ENCODE measurements at places on chromosomes 1 and 21. TPM values are rescaled to one million over a fixed set of nuclear protein-coding genes. Genes with fewer than 3 reads are reported as not detected.

GRCh38 chr1:114033961-114034360 is 54.7 kb downstream of the OLFML3 start:
- H3K27ac ChIP-seq: no peak overlapping the region
- no peaks in the 10 kb centered on the region for H3K4me1 ChIP-seq
- no peak for DNase-seq
- no peaks in the 10 kb centered on the region for H3K27me3 ChIP-seq
- no peaks in the 10 kb centered on the region for H3K36me3 ChIP-seq
- no peak overlapping the region for H3K4me3 ChIP-seq

ZYG11A gene
- polyA plus RNA-seq: 0.91 TPM

DNA sequence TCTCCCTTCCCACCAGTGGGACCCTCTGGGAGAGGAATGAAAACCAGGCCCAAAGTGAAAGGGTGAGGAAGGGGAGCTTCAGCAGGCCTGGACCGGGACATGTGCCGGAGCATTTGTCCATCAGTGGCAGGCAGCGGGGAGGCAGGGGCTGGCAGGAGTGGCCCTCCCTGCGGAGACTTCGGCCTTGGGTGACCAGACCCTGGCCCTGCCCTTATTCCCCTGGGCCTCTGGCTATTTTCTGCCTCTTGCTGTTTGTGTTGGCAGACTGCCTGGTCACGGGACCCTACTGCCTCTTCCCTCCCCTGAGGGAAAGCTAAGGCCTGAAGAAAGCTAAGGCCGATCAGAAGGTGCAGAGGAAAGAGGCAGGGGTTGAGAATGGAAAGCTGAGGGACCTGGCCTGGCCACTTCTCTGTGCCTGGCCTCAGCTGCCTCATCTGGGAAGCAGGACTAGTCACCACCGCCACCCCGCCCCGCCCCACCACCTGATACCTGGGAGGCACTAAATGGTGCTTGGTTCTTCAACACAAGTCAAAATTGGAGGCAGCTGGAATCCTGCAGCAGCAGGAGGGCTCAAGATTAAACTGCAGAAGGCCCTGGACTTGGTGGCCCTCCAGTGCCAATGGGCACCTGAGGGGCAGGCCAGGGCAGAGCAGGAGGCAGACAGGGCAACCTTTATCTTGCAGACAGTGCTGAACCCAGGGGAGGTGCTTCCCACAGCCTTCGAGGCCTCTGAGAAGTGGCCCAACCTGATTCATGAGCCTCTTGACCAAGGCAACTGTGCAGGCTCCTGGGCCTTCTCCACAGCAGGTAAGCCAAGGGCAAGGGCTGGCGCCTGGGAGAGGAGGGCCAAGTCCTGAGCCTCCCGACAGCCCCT is 7.9 kb downstream of the TINAGL1 start:
- H3K27ac ChIP-seq: no peak overlapping the region
- no peak overlapping the region for H3K4me3 ChIP-seq
- no peak for DNase-seq
- H3K4me1 ChIP-seq: no peaks in the 10 kb centered on the region
- no peaks in the 10 kb centered on the region for H3K36me3 ChIP-seq

- no peaks in the 10 kb centered on the region for H3K36me3 ChIP-seq
- no peak for DNase-seq
- no peak overlapping the region for H3K27ac ChIP-seq
- no peaks in the 10 kb centered on the region for H3K4me1 ChIP-seq
- no peaks in the 10 kb centered on the region for H3K27me3 ChIP-seq
These were observed 41.8 kb upstream of the POU3F1 start for GRCh38 chr1:38088366-38088765.

OR6N2 gene
- polyA plus RNA-seq: not detected

DNA sequence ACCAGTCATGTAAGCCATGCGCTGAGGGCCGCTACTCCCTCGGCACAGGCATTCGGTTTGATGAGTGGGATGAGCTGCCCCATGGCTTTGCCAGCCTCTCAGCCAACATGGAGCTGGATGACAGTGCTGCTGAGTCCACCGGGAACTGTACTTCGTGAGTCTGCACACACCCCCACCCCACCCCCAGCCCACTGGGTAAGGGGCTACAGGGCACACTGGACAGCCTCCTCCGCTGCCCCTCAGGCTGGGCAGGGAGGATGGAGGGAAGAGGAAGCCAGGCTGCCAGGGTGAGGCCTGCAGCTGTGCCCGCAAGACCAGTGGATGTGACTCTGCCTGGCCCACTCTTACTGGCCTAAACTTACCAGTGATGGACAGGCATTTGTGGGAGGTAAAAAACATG is 49.2 kb upstream of the SARS1 start:
- H3K36me3 ChIP-seq: no peaks in the 10 kb centered on the region
- H3K4me1 ChIP-seq: no peaks in the 10 kb centered on the region
- H3K27ac ChIP-seq: no peak overlapping the region
- peaks cover 6% of the 10 kb centered on the region for H3K27me3 ChIP-seq
- H3K4me3 ChIP-seq: no peak overlapping the region

GSTM1 gene
- polyA plus RNA-seq: 0.27 TPM

MYBPHL gene
- polyA plus RNA-seq: 0.43 TPM

NMNAT1 gene
- polyA plus RNA-seq: 7.0 TPM

- H3K4me1 ChIP-seq: no peaks in the 10 kb centered on the region
- H3K27ac ChIP-seq: no peak overlapping the region
- H3K36me3 ChIP-seq: no peaks in the 10 kb centered on the region
- DNase-seq: no peak
These were observed 63.0 kb downstream of the RABGAP1L start for GRCh38 chr1:174222166-174222949.

- no peaks in the 10 kb centered on the region for H3K36me3 ChIP-seq
- H3K4me1 ChIP-seq: no peaks in the 10 kb centered on the region
- no peak overlapping the region for H3K27ac ChIP-seq
- no peaks in the 10 kb centered on the region for H3K27me3 ChIP-seq
- DNase-seq: no peak
- H3K4me3 ChIP-seq: no peak overlapping the region
These were observed 645.1 kb downstream of the ADGRL2 start for GRCh38 chr1:82445827-82446226.

HAX1 gene
- 113 TPM for polyA plus RNA-seq

- no peak for DNase-seq
- H3K4me3 ChIP-seq: no peak overlapping the region
- H3K27me3 ChIP-seq: no peaks in the 10 kb centered on the region
- no peak overlapping the region for H3K27ac ChIP-seq
- H3K36me3 ChIP-seq: no peaks in the 10 kb centered on the region
- no peaks in the 10 kb centered on the region for H3K4me1 ChIP-seq
These were observed 205.2 kb downstream of the ASTN1 start for GRCh38 chr1:176959191-176959820.

PACC1 gene
- polyA plus RNA-seq: 13.7 TPM

- peaks cover 12% of the 10 kb centered on the region for H3K36me3 ChIP-seq
- peaks cover 8% of the 10 kb centered on the region for H3K4me1 ChIP-seq
- H3K27ac ChIP-seq: no peak overlapping the region
- peaks cover 25% of the 10 kb centered on the region for H3K27me3 ChIP-seq
- no peak for DNase-seq
- H3K4me3 ChIP-seq: no peak overlapping the region
These were observed 3.4 kb downstream of the TMEM240 start for GRCh38 chr1:1536938-1537546.

INKA2 gene
- 1.5 TPM for polyA plus RNA-seq

- H3K27ac ChIP-seq: no peak overlapping the region
- H3K27me3 ChIP-seq: no peaks in the 10 kb centered on the region
- H3K4me1 ChIP-seq: no peaks in the 10 kb centered on the region
- DNase-seq: no peak
These were observed 130.5 kb downstream of the RWDD3 start for GRCh38 chr1:95364546-95364945.

DNA sequence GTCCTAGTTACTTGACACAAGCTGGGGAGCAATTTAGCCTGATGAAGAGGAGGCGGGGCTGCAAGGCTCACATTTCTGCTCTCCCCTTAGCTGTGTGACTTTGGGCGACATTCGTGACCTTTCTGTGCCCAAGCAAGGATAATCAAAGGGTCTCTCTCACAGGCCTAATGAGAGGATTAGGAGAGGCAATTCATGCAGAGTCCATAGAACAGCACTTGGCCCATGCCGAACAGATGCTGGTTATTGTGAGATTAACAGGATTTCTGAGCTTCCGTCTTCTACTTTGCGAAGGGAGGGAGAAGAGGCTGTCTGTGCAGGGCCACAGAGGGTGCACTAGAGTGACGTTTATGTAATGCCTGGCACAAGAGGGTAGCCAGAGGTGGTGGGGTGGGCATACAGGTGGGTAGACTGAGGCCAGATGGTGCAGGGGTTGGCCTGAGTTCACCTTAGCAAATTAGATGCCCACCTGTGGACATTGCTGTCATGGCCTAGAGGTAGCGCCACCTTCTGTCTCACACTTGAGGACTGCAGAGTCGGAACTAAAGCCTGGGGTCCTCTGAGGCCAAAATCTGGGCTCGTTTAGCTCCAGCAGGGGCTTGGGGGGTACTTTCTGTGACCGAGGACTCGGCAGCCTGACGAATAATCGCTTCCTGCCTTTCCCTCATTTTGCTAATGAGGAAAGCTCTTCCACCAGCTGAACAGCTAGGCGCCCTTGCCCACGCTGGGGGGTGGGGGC is 18.6 kb downstream of the ACTL8 start:
- H3K36me3 ChIP-seq: no peaks in the 10 kb centered on the region
- no peaks in the 10 kb centered on the region for H3K27me3 ChIP-seq
- DNase-seq: no peak
- H3K27ac ChIP-seq: no peak overlapping the region

MAP3K6 gene
- 45.0 TPM for polyA plus RNA-seq

GRCh38 chr1:42047508-42047880 is 105.7 kb upstream of the GUCA2B start:
- no peak for DNase-seq
- no peaks in the 10 kb centered on the region for H3K27me3 ChIP-seq
- H3K36me3 ChIP-seq: no peaks in the 10 kb centered on the region

- no peaks in the 10 kb centered on the region for H3K27me3 ChIP-seq
- no peak for DNase-seq
- H3K27ac ChIP-seq: no peak overlapping the region
These were observed 556.7 kb upstream of the TMPRSS15 start for GRCh38 chr21:18960306-18960705.

RAD54L gene
- 2.6 TPM for polyA plus RNA-seq

- H3K27ac ChIP-seq: no peak overlapping the region
- no peaks in the 10 kb centered on the region for H3K4me1 ChIP-seq
- no peaks in the 10 kb centered on the region for H3K36me3 ChIP-seq
- peaks cover 7% of the 10 kb centered on the region for H3K27me3 ChIP-seq
- DNase-seq: no peak
These were observed 7.8 kb downstream of the ETV3L start for GRCh38 chr1:157091668-157092273.

- no peaks in the 10 kb centered on the region for H3K36me3 ChIP-seq
- H3K4me1 ChIP-seq: no peaks in the 10 kb centered on the region
- no peak for DNase-seq
- H3K4me3 ChIP-seq: no peak within 1 kb of the TSS
- no peak within 1 kb of the TSS for H3K27ac ChIP-seq
These were observed at the start of gene CCDC185 for GRCh38 chr1:223393275-223394214. Gene CCDC185, plus strand, starts transcription at chr1:223393415. Its CDS starts 61 bp downstream, at chr1:223393476.

DNA sequence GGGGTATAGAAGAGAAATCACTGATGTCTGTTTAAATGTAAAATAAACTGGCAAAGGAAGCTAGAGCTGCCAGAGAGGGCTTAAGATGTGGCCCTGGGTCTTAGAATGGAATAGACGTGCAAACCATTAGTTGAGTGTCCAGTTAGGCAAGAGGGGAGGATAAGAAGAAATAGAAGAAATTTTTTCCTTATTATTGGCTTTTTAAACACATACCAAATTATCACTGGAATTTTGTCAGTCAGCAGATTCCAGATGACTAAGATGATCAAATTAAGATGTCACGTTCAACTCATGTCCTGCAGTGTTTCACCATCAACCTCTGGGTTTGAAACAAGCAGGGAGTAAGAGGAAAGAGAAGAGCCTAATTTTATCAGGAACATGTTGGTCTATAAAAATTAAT is 71.6 kb upstream of the C1orf21 start:
- no peaks in the 10 kb centered on the region for H3K36me3 ChIP-seq
- no peak overlapping the region for H3K4me3 ChIP-seq
- no peak for DNase-seq
- H3K27me3 ChIP-seq: no peaks in the 10 kb centered on the region
- no peaks in the 10 kb centered on the region for H3K4me1 ChIP-seq

- no peaks in the 10 kb centered on the region for H3K36me3 ChIP-seq
- DNase-seq: no peak
- H3K27ac ChIP-seq: no peak overlapping the region
- no peaks in the 10 kb centered on the region for H3K4me1 ChIP-seq
- no peaks in the 10 kb centered on the region for H3K27me3 ChIP-seq
- H3K4me3 ChIP-seq: no peak overlapping the region
These were observed 7.4 kb downstream of the RABGAP1L start for GRCh38 chr1:174166530-174167264.

DNA sequence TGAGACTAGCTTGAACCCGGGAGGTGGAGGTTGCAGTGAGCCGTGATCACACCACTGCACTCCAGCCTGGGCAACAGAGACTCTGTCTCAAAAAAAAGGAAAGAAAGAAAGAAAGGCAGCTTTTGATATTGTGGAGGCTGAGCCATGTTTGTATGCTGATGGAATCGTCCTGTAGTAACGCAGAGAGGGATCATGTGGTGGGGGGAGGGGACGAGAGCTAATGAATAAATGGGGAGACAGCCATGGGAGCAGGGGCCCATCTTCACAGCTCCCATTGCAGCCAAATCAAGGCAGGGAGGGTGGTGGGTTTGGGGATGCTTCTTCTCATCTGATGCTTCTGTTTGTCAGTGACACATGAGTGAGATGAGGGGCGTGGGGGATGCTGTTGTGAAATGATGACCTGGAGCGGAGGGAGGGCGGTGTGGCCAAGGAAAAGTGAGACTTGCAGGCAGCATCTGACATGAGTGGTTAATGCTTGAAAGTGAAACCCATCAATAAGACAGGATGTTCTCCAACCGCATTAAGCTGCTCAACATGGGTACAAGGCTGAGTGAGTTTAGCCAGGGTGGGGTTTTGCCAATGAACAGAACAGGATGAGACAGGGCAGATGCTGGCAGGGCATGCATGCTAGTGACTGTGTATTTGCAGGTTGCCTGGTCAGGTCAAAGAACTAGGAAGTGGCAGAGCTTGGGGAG is 16.7 kb downstream of the SPATA21 start:
- DNase-seq: peak; percentile 52
- H3K27me3 ChIP-seq: no peaks in the 10 kb centered on the region

DNA sequence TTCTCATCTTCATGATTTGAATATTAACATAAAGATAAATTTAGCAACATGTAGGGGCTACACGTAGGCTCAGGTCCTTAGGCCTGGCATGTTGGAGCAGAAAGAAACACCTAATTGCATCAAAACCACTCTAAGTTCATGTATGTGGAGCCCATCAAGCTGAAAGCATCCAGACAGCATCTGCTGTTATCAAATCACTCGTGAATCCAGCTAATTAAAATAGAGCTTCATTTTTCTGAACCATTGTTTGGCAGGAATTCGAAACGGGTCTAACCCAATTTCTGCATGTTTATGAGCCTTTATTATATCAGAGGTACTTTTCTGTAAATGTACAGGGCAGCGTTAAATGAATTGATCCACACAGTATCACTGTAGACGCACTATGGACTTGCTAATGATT is 45.7 kb downstream of the PEX14 start:
- H3K27me3 ChIP-seq: no peaks in the 10 kb centered on the region
- no peak overlapping the region for H3K27ac ChIP-seq
- H3K36me3 ChIP-seq: peaks cover 3% of the 10 kb centered on the region
- DNase-seq: no peak
- peaks cover 17% of the 10 kb centered on the region for H3K4me1 ChIP-seq

- no peaks in the 10 kb centered on the region for H3K36me3 ChIP-seq
- DNase-seq: no peak
- no peaks in the 10 kb centered on the region for H3K27me3 ChIP-seq
- peaks cover 5% of the 10 kb centered on the region for H3K4me1 ChIP-seq
- no peak overlapping the region for H3K27ac ChIP-seq
- no peak overlapping the region for H3K4me3 ChIP-seq
These were observed 241.8 kb downstream of the KIF26B start for GRCh38 chr1:245396615-245397014.

CFHR1 gene
- 0.09 TPM for polyA plus RNA-seq
